ENCODE measurements at places on chromosomes 16 and 17.
A peak's percentile ranks its signal among the peaks of the same experiment; 100 is the strongest.

DNA sequence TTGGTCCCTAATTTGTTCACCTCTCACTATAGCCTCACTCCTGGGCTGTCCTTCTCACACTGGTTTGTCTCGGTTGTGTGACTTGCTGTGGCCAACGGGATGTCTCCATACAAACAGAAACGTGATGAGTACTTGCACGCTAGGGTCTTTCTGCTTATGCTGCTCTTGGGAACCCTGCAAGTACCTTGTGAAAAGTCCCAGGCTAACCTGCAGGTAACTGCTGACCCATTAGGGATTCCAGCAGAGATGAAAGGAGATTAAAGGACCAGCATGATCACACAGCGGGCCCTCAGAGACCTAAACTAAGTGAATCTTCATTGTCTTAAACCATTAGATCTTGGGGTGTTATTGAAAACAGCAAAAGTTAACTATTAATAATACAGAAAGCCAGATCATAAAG lies 562.8 kb upstream of the GOT2 start:
- DNase-seq = no peak

DNA sequence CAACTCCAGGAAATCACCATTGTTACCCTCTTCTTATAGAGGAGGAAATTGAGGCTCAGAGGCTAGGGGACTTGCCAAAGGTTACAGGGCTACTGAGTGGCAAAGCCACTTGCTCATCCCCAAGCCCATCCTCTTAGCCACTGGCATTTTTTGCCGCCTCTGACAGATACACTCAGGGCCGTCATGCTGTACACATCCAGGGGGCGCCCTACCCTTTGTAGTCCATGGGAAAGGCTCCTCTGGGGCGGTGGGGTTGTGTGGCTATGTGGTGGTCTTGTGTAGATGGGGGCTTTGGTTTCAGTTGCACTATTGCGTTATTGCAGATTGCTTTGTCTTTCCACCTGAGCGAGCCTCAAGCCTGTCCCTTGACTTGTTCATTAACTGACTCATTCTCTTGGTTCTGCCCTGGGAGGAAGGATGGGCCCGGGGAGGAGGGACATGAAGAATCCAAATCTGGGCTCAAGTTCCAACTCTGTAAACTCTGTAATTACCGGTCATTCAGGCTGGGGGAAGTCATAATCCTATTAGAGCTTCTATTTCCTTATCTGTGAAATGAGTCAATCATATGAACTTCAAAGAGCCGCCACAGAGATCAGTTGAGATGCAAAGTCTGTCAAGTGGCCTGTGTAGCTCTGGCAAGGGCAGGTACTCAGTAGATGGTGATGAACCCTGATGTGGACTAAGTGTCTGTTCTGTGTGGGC lies 2.8 kb downstream of the NOS2 start:
- DNase-seq = no peak

- DNase-seq = no peak
These were observed 3.8 kb downstream of the LGALS9 start for GRCh38 chr17:27634776-27635175.

DNA sequence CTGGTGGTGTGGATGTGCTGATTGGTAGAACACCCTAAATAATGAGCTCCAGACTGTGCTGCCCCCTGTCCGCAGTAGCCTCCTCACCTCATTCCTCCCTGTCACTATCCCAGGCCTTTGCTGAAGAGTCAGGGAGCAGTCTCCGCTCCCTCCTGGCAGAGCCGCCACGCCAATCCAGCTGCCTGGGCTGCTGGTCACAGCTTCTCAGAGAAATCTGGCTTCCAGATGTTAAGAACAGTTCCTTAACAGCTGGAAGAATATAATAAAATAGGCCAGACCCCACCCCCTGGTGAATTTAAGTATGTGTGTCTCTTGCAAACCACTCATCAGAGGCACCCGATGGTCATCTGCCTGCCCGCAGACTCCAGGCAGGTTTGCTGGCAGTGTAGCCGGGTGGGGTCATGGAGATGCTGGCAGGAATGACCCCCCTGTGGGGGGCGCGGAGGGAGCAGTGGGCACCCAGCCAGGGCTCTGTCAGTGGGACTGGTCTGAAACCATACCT lies 161.0 kb downstream of the CCDC182 start:
- DNase-seq = no peak

DNA sequence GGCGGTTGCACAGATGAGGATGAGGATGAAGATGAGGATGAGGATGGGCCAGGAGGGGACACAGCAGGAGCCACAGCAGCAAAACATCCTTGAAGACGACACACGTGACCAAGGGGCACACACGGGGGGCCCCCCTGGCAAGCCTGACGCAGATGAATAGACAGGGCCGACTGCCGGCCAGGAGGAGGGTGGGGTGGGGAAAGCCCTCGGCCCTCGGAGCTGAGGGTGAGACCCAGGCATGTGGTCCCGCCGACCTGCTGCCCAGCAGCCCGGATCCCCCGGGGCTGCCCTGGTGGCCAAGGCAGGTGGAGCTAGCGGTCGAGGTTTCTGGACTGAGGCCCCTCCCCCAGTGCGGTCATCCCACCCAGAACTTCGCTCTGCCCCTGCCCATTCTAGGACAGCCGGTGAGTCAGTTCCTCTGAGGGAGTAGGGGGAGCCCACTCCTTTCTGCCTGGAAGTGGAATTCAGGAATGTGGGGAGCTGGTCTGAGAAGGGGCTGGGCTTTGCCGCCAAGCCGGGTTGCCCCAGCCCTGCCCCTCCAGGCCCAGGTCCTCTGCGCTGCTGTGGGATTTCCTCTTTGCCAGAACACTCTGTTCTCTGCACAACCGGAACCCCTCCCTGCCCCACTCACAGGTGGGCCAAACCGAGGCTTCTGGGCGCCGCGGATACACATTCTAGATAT lies 9.9 kb downstream of the CYGB start:
- DNase-seq = no peak

DNA sequence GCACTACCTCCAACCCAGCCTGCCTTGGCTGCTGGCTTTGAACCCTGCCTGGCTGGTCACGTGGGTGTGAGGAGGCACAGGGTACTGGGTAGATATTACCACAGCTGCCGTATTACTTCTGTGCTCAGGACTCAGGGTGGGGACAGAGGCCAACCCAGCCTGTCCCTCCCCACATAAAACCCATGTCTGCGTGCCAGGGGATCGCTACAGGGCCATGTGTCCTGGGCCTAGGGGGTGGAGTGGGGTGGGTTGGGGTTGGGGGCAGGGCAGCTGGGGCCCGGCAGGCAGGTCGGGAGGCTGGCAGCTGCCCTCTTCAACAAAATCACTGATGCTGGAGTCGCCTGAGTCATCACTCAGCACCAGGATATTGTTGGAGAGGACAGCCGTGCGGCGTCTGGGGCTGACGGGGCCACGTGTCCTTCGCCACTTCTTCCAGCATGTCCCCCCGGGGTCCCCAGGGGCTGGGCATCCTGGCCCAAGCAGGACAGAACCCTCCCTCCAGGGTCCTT lies 39.7 kb upstream of the PVALEF start:
- DNase-seq = no peak

DNA sequence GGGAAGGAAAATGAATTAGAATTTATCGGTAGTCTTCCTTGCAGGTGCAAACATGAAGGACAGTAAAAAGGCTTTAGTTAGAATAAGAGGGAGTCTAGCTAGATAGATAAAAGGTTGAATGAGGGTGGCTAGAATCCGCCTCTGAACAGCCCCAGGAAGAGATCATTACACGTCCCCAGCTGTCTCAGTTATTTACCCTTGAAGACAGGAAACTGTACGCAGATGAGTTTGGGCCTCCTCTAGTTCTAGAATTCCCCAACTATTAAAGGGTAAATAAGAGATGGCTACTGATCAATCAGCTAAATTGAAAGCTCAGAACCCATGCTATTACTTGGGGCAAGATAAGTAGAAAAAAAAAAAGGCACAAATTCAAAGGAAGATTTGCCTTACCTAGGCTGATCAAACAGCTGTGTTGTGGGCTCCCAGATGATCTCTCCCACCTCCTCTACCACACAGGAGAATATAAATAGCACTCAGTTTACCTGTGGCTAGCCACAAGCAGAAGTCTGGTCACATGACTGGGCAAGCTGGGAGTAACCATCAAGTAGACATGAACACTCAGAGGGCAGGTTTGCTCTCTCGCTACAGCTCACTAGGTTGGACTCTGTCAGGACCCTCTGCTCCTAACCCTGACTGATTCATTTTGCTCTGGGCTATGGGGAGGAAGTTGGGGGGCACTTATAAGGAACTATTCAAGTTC lies 17.0 kb downstream of the FAM117A start:
- no peak for DNase-seq

DNA sequence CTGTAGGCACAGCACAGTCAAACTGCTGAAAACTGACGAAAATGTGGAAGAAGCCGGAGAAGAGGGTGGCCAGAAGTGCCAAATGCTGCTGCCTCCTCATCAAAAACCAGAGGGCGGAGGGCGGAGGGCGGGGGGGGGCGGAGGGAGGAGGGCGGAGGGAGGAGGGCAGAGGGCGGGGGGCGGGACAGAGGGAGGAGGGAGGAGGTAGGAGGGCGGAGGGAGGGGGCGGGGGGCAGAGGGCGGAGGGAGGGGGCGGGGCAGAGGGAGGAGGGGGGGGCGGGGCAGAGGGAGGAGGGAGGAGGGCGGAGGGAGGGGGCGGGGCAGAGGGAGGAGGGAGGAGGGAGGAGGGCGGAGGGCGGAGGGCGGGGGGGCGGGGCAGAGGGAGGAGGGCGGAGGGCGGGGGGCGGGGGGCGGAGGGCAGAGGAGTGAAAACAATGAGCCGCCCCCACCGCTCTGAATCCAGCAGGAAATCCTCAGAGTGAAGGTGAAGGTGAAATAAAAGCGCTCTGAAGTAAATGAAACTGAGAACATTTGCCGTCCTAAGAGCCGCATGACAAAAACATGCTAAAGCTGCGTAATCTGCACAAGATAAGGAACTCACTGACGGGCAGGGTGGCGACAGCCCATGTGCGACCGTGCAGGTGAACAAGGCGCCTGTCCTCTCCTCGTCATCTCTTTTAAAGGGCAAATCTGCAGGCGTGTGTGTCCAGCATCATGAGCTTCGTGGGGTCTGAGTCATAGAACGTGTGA lies 22.6 kb upstream of the CBFA2T3 start:
- no peak for DNase-seq

GRCh38 chr17:19365499-19365817 lies 2.9 kb upstream of the B9D1 start:
- DNase-seq = no peak

DNA sequence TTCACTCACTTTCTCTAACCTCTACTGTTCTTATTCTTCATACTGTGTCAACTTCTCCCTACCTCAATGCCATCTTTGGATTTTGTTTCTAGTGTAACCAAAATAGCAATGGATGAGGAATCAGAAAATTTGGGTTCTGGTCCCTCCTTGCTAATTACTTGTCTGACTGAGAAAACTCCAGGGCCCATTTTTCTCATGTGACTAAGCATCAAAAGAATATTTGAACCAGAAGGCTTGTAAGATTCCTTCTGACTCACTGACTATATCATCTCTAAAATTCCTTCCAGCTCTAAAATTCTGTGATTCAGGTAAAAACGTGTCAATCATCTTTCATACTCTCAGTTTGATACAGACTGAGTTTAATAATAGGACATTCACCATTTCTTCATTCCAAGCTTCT lies 57.9 kb downstream of the BRIP1 start:
- peak; percentile 72 for DNase-seq

DNA sequence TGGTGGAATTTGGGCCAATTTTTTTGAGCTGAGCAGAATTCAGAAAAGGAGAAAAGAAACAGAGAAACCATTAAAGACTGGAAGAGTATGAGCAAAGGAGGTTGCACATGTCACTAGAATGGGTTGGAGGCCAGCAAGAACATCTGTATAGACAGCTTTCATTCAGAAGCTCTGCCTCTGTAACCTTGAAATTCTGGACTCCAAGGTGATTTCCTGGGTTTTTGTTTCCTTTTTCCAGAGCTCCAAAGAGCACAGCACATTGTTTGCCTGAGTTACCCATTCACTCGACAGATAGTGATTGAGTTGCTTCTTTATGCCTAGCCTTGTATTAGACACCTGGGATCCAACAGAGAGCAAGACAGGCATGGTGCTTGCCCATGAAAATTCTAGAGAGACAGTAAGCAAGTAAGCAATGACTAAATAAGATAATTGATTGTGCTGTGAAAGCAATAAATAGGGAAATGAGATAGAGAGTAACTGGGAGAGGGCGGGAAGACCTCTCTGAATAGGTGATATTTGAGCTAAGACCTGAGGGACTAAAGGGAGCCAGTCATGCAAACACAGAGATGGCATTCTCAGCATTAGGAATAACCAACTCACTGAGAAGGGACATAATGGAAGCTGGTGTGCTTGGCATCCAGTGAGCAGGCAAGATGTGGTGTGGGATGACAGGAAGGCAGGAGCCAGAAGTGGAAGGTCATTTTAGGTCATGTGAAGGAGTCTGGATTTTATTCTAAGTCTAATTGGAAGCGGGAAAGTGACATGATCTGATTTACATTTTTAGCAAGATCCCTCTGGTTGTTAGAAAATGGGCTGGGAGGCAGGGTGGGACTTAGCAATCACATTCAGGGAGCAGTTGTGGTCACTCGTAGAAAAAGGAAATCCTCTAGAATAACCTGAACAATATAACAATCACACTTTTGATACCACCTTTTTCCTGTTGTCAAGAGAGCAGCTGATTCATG lies 197.5 kb downstream of the HS3ST3A1 start:
- DNase-seq = no peak

DNA sequence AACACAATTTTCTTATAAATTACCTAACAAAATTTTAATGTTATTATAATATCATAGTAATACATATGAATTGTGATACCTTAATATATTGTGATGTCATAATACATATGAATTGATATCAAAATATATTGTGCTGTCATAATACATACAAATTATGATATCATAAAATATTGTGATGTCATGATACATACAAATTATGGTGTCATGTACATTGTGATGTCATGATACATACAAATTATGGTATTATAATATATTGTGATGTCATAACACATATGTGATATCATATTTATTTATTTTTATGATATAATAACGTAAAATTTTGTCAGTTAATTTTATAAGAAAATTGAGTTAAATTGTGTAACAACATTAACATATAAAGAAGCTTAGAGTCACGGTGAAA lies 1927.2 kb downstream of the TP53TG3F start:
- no peak for DNase-seq

- DNase-seq = no peak
These were observed 29.1 kb downstream of the USP10 start for GRCh38 chr16:84728853-84729424.

- DNase-seq = no peak
These were observed 11.9 kb downstream of the TBKBP1 start for GRCh38 chr17:47705536-47706530.

DNA sequence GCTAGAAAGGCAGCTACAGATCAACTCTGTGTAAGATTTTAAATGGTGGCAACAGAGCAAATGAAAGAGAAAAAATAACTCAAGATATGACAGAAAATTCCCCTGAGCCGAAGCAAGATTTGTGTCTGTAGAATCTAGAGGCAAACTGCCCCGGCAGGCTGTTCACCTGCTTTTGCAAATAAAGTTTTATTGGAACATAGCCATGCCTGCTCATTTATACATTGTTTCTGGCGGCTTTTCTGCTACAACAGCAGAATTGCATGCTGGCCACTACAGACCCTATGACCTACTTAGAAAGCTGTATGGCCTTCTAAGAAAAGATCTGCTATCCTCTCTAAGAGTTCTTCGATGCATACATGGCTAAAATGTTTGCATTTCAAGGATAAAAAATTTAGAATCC lies 119.5 kb downstream of the SALL1 start:
- no peak for DNase-seq

GRCh38 chr16:65833171-65833871 lies 533.2 kb upstream of the CDH5 start:
- peak; percentile 68 for DNase-seq

- no peak for DNase-seq
These were observed 34.2 kb downstream of the COPRS start for GRCh38 chr17:31824766-31825360.

Data from HS-5 (cell line).